Tibial artery (tissue), 4 donors: ENCODE measurements at places on chromosomes 12 and 14.

GRCh38 chr14:84937016-84937415 is 592.9 kb upstream of the FLRT2 start:
- no peak overlapping the region for H3K27ac ChIP-seq
- H3K4me1 ChIP-seq, result no peaks in the 10 kb centered on the region
- H3K27me3 ChIP-seq, result no peaks in the 10 kb centered on the region
- no peaks in the 10 kb centered on the region for H3K36me3 ChIP-seq
- no peak for DNase-seq

- DNase-seq, result no peak
- H3K36me3 ChIP-seq, result peaks cover 77% of the 10 kb centered on the region
- no peak overlapping the region for H3K4me3 ChIP-seq
- no peak overlapping the region for H3K27ac ChIP-seq
- no peaks in the 10 kb centered on the region for H3K4me1 ChIP-seq
These were observed 32.0 kb upstream of the PRPF39 start for GRCh38 chr14:45051896-45052295.

- H3K4me3 ChIP-seq, result no peak overlapping the region
- no peaks in the 10 kb centered on the region for H3K27me3 ChIP-seq
- no peak overlapping the region for H3K27ac ChIP-seq
- H3K36me3 ChIP-seq, result peaks cover 4% of the 10 kb centered on the region
- peaks cover 27% of the 10 kb centered on the region for H3K4me1 ChIP-seq
These were observed 2.8 kb downstream of the TCP11L2 start for GRCh38 chr12:106305376-106305775.

DNA sequence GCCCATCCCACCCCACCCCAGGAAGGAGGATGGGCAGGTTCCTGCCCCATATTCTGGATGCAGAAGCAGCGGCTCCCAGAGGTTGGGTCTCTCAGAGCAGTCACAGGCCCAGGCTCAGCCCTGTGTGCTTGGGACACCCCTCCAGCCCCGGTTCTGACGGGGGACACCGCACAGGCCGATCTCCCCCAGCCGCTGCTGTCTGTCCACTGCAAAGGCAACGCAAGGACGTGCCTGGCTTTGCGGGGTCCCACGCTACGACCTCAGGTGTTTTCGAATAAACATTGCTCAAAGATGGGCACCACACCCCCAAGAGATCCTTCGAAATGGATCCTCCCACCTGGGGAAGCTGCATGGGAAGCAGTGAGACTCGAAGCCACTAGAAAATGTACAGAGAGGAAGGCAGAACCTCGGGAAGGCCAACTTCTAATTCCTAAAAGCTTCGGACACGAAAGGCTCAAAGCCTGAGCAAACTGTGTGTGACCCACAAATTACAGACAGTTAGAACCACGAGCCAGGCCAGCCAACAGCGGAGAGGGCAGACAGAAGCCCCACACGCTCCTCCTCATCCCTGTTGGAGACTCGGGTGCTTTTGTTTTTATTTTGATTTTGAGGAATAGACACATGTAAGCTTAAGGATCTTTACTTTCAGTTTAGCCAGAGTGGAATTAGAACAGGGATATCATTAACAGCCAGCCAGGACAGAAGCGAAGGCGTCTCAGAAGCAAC is 10.8 kb downstream of the C14orf180 start:
- H3K27me3 ChIP-seq, result peaks cover 24% of the 10 kb centered on the region
- DNase-seq, result no peak
- H3K4me1 ChIP-seq, result peaks cover 15% of the 10 kb centered on the region
- H3K36me3 ChIP-seq, result no peaks in the 10 kb centered on the region

DNA sequence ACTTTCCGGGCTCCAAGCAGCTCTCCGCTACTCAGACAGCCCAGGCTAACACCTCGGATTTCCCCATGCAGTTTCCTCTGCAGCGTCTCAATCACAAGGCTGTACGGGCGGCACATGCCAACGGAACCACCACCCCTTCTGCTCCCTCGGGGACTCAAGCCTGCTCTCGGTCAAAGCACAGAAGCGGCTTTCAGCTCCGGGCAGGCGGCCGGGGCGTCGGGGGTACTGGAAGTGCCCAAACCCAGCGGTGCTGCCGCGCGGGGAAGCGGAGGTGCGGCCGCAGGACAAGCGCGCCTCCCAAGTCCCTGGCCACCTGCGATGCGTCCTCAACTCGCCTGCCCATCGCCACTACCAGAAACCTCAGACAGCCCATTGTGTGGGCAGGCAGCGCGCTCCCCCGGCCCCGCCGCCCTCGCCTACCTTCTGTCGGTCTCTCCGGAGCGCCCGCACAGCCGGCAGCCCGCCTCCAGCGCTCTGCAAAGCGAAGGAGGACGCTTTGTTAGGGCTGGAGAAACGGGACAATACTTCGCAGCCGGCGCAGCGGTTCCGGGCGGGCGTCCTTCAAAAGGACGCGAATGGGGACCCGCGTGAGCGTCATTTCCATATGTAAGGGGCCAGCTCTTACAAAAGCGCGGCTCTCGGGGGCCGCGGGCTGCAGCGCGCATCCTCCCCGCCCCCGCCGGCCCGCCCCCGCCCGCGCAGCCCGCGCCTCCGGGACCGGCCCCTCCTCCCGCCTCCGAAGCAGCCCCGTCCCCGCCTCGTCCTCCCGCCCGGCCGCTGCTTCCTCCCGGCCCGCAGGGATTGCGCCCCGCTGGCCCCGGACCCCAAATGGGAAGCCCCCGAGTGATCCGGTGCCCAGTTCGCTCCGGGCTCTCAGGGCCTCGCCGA is 674 bp downstream of the NIN start:
- peak overlapping the region; percentile 86 for H3K27ac ChIP-seq
- H3K36me3 ChIP-seq, result no peaks in the 10 kb centered on the region
- DNase-seq, result peak; percentile 78
- no peaks in the 10 kb centered on the region for H3K27me3 ChIP-seq
- H3K4me3 ChIP-seq, result peak overlapping the region; percentile 87

- H3K4me1 ChIP-seq, result no peaks in the 10 kb centered on the region
- H3K4me3 ChIP-seq, result no peak overlapping the region
- no peaks in the 10 kb centered on the region for H3K27me3 ChIP-seq
- H3K27ac ChIP-seq, result no peak overlapping the region
These were observed 335.6 kb upstream of the NOVA1 start for GRCh38 chr14:26933431-26933830.

GRCh38 chr14:100374876-100375265 is 51.7 kb downstream of the SLC25A47 start:
- H3K4me1 ChIP-seq, result peaks cover 16% of the 10 kb centered on the region
- peak overlapping the region; percentile 87 for H3K27ac ChIP-seq
- no peaks in the 10 kb centered on the region for H3K27me3 ChIP-seq
- no peak for DNase-seq

DNA sequence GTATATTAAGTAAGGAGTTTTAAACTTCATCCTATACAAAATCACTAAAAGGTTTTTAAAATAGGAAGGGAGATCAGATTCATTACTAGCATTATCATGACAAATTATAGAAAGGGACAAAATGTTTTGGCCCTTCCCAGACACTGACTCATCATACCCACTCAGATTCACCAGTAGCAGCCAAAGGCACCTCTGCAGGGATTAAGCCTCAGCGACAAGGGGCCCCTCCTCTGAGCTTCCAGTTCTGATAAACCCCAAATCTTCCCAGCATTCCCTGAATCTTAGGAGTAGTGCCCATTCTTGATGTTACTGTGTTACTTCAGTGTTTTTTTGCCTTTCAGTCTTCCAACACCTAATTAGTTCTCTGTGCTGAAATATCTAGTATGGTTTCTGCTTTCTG is 14.5 kb downstream of the KRAS start:
- no peak overlapping the region for H3K4me3 ChIP-seq
- no peak overlapping the region for H3K27ac ChIP-seq
- no peaks in the 10 kb centered on the region for H3K4me1 ChIP-seq

- no peaks in the 10 kb centered on the region for H3K36me3 ChIP-seq
- peak; percentile 11 for DNase-seq
- H3K4me3 ChIP-seq, result no peak overlapping the region
- no peaks in the 10 kb centered on the region for H3K27me3 ChIP-seq
- no peak overlapping the region for H3K27ac ChIP-seq
- H3K4me1 ChIP-seq, result no peaks in the 10 kb centered on the region
These were observed 328.3 kb downstream of the TMEM121 start for GRCh38 chr14:105854600-105855245.

DNA sequence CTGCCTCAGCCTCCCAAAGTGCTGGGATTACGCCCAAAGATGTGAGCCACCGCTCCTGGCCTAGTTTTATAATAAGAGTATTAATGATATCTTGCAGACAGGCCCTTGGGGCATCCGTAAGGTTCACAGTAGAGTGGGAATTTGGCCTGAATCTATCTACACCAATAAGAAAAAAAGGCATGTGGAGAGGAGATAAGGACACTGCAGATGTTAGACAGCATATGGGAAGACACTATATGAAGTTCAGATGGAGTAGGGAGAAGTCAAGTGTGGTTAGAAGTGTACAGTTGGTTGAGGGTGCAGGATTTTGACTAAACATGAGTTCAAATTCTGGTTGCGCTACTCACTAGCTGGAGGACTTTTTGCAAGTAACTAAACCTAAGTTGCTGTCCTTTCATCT is 8.5 kb upstream of the TTC8 start:
- no peaks in the 10 kb centered on the region for H3K36me3 ChIP-seq
- no peak for DNase-seq
- H3K4me3 ChIP-seq, result no peak overlapping the region
- no peak overlapping the region for H3K27ac ChIP-seq

- H3K27ac ChIP-seq, result no peak overlapping the region
- DNase-seq, result no peak
- no peaks in the 10 kb centered on the region for H3K27me3 ChIP-seq
These were observed 68.8 kb downstream of the IPO8 start for GRCh38 chr12:30626847-30627246.

DNA sequence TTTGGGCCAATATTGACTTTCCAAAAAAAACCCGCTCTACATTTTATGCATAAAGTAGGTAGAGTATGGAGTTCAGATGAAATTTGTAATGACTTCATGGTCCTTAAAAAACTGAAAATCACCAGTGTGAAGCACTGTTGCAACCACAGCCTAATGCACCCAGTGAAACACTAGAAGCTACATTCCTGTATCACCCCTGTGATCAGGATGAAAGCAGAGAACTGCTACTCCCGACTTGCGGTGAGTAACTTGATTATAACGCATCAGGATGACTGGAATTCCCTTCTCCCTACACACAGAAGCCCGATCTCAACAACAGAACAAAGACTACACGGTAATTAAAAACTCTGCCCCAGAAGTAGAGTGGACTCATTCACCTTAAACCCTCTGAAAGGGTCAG is 33.8 kb downstream of the SPTB start:
- no peak overlapping the region for H3K27ac ChIP-seq
- H3K36me3 ChIP-seq, result no peaks in the 10 kb centered on the region
- H3K27me3 ChIP-seq, result no peaks in the 10 kb centered on the region
- DNase-seq, result no peak
- H3K4me3 ChIP-seq, result no peak overlapping the region

GRCh38 chr14:21018286-21018685 is 6.6 kb downstream of the NDRG2 start:
- peaks cover 22% of the 10 kb centered on the region for H3K4me1 ChIP-seq
- no peaks in the 10 kb centered on the region for H3K27me3 ChIP-seq
- no peak overlapping the region for H3K4me3 ChIP-seq
- H3K36me3 ChIP-seq, result peaks cover 29% of the 10 kb centered on the region
- no peak overlapping the region for H3K27ac ChIP-seq

DNA sequence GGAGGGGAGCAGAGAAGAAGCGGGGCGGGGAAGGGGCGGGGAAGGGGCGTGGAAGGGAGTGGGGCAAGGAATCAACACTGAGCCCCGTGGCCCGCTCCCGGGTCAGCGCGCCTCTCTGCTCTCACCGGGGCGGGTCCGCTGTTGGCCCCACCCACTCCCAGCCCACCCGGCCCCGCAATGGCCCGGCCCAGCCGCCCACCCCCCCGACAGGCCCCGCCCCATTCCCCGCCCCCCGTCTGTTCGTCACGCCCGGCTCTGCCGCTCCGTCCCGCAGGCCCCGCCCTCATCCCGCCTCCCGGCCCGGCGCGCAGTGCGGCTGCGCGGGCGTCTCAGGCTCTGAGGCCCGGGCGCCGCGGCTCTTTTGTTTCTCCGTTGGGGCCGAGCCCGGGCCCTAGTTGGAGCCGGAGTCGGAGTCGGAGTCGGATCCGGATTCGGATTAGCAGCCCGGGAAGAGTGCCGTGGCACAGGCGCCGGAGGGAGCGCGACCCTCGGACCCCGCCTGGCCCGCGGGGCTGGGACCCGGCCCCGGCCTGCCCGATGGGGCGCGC is at the start of gene ULK1:
Gene ULK1 (plus strand): TSS at position 310 of the 548 bp plus-strand sequence. CDS start 380 bp downstream, outside the sequence.
- H3K4me3 ChIP-seq, result peak within 1 kb of the TSS; percentile 91
- H3K4me1 ChIP-seq, result peaks cover 5% of the 10 kb centered on the region
- DNase-seq, result peak; percentile 92
- peak within 1 kb of the TSS; percentile 98 for H3K27ac ChIP-seq
- H3K36me3 ChIP-seq, result peaks cover 27% of the 10 kb centered on the region
- H3K27me3 ChIP-seq, result no peaks in the 10 kb centered on the region

- DNase-seq, result no peak
- peaks cover 8% of the 10 kb centered on the region for H3K36me3 ChIP-seq
- no peaks in the 10 kb centered on the region for H3K4me1 ChIP-seq
- no peak overlapping the region for H3K27ac ChIP-seq
- H3K4me3 ChIP-seq, result no peak overlapping the region
These were observed 33.0 kb downstream of the MPHOSPH9 start for GRCh38 chr12:123199936-123200335.
